T-helper 1 cell (primary cell): ENCODE measurements at places on chromosomes 5 and 9.

GRCh38 chr5:107213025-107213424, 457.7 kb downstream of the EFNA5 start:
- DNase-seq: no peak

- DNase-seq: peak; percentile 48
Measured at GRCh38 chr9:137156567-137157375, 13.1 kb downstream of the LRRC26 start.

- DNase-seq: no peak
Measured at GRCh38 chr5:59209758-59210359, 627.0 kb downstream of the RAB3C start.

GRCh38 chr9:22103685-22104575, 94.8 kb upstream of the CDKN2B start:
- DNase-seq: no peak

- DNase-seq: no peak
Measured at GRCh38 chr9:1200847-1201251, 150.7 kb downstream of the DMRT2 start.

GRCh38 chr9:37787059-37787458, 2.2 kb upstream of the EXOSC3 start:
- DNase-seq: no peak

DNA sequence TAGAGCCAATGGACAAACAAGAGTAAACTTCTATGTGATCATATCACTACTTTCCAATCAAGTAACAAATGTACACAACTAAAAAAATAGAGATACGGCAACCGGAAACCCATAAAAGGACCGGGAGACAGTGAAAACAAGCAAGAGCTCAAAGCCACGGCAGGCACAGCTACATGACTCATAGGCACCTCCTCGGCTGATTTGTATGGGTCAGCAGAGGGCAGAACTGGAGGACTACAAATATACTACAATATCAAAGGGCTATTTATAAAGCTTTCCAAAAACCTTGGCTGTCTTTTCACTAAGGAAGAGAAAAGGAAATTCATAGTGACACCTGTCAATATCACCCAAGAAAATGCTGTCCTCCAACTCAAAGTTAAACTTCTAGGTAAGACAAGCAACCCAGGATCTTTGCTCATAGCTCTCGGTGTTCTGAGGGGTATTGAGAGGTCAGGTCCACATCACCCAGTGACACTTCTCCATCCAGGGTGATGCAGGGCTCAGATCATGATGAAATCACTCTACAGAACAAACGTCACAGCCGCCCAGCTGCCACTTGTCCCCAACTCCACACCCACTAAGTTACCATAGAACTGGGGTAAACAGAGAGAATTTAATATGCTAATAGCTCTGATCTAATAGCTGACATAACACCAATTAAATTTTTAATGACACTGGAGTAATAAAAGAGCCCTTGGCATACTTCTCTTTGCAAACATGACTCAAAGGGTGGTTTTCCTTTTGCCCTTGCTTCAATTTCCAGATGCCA, 41.3 kb downstream of the PFDN1 start:
- peak; percentile 63 for DNase-seq

- DNase-seq: no peak
Measured at GRCh38 chr9:113269355-113269754, 6.0 kb downstream of the CDC26 start.

DNA sequence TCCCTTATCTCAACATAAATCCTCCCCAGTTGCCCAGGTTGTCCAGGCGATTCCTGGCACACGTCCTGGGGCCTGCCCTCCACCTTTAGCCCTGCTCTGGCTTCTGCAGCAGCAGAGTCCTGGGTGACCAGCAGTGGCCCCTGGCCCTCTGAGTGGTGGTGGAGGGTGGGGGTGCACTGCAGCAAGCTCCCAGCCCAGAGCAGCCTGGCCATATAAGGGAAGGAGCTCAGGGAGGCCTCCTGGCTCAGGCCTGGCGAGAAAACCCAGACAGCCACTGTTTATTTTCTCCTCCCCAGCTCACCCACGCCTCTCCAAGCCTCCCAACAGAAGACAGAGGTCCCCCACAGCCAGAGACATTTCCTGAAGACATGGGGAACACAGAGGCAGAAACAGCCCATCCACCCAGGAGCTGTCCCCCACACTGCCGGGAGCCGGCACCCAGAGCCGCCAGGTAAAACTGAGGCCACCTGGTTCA, 44.7 kb upstream of the IL17B start:
- DNase-seq: no peak

DNA sequence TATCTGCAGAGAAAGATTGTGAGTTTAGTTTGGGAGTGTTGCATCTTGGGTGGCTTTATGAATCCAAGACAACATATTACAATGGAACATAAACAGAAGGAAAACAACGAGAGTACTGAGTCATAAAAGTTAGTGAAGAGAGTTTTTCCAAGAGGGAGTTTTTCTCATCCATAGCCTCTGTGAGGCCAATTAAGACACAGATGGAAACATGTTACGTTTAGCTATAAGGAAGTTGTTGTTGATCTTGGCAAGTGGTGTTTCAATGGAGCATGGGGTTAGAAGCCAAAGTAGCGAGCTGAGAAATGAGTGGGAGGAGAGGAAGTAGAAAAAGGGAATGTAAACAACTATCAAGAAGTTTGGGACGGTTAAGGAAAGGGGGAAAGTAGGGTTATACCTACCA, 53.3 kb upstream of the SPATA31D4 start:
- DNase-seq: no peak

GRCh38 chr5:160221082-160221481, 8.2 kb upstream of the FABP6 start:
- no peak for DNase-seq

DNA sequence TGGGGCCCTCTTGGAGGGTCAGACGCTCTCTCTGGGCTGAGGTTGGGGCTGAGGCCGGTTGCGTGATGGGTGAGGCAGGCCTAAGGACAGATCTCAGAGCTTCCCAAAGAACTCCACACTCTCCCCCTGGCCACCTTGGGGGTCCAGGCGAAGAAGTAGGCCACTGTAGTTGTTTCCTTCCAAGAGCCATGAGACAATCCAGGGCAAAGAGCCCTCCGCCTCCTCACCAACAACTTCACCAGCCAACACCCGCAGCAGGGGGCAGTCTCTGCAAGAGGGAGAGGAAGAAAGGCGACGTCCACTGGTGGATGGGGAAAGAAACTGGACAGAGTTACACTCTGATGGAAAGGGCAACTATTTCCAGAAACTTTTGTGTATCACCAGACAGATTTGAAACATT, 10.7 kb downstream of the SLC35A4 start:
- no peak for DNase-seq
